Left renal pelvis (tissue), 4 donors: ENCODE measurements at places on chromosomes 11 and 22. TPM values are rescaled to one million over a fixed set of nuclear protein-coding genes. Genes with fewer than 3 reads are reported as not detected.

DNA sequence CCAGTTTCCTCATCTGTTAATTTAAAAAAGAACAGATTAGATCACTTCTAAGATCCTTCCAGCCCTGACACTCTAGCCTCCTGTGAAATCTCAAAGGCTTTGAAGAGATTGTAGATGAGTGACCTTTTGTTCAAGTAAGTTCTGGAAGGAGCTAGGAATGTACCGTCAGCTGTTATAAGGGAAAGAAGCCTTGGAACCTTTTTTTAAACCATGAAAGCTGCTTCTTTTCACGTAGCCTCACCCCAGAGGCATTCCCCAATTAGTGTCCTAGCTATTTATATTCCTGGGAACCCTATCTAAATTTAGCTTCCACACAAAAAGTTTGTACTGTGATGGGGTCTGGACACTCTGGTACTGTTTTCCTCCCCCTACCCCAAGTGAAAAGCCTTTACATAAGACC is 35.8 kb upstream of the SLN start:
- DNase-seq = no peak

GRCh38 chr11:106286881-106287504 is 209.5 kb downstream of the AASDHPPT start:
- no peak for DNase-seq

DNA sequence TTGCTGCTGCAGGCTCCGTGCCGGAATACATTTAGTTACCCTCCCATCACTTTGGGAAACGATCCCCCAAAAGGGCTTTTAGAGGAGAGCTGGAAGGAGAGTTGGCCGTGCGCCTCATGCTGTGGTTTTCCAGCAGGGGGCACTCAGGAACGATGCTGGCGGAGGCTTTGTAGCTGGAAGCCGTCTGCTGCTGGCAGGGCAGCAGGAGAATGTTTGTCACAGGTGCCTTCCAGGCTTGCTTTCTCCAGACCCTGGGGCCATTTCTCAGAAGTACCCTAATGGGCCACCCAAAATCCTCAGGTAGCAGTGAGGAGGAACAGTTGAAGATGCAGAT is 30.0 kb upstream of the CABP7 start:
- DNase-seq = no peak

DNA sequence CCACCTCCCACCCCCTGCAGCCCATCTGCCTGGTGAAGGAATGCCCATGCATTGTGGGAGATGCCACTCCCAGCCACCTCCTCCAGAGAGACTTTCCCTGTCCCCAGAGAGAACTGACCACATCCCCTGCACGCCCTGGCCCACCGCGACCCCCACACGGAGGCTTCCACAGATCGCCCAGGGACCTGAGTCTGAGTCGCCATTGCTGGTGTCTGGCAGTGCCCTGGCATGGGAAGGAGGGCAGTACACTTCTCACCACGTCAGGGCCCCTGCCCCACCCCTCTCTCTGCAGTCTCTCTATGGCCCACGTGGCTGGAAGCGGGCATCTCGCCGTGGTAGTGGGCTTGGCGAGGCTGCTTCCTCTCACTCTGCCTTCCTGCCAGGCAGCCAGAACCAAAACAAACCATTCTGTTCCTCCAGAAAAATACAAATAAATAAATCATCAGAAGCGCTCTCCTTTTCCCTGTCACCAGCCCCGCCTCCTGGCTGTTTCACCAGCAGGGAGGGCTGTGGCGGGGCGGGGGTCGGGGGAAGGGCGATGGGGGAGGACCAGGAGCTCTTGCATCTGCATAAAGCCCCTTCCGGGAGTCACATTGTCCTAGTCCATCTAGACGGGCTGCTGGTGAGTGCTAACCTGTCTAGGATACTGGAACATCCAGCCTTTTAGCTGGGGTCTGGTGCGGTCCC is 20.9 kb downstream of the SHISAL1 start:
- no peak for DNase-seq

DNA sequence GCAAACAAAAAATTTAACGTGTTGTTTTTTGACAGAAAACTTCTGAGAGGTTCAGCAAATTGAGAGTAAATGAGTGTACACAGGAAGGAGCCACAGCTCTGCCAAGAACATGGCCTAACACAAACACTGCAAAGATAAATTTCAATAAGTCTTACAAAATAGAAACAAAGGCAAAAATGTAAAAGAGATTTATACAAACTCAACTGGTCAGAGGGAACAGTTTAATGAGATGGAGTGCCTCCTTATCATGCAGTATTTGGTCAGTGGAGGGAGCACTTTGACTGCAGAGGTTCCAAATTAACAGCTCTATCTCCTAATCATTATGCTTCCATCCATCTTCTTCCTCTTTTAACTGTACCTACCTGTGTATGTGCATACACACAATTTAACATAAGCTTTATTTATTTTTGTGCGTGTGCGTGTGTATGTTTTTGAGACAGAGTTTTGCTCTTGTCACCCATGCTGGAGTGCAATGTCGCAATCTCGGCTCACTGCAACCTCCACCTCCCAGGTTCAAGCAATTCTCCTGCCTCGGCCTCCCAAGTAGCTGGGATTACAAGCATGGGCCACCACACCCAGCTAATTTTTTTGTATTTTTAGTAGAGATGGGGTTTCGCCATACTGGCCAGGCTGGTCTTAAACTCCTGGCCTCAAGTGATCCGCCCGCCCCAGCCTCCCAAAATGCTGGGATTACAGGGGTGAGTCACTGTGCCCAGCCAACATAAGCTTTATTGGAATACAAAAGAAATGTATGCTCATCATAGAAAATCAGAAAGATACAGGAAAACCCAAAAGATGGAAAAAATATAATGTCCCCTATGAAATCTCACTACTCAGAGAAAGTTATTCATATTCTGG is 111.9 kb downstream of the MRTFA start:
- no peak for DNase-seq

DNA sequence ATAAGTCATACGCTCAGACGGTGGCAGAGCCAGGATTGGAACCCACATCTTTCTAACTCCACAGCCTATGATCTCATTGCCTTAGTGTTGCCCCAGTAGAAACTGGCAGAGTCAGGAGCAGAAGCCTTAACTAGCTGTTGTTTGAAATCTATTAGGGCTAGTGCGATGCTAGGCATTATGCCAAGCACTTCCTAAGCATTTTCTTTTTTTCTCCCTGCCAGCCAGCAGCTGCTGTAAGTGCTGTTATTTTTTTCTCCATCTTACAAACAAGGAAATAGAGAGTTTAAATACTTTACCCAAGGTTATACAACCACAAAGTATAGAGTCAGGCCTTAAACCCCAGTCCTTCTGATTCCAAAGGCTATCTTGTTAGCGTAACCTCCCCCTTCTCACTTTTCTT is 161.0 kb upstream of the SORL1-AS1 start:
- DNase-seq = no peak

- no peak for DNase-seq
Observed at GRCh38 chr22:38554281-38554680, 15.7 kb downstream of the DMC1 start.

- no peak for DNase-seq
Observed at GRCh38 chr22:39927544-39927943, 26.7 kb downstream of the GRAP2 start.

DNA sequence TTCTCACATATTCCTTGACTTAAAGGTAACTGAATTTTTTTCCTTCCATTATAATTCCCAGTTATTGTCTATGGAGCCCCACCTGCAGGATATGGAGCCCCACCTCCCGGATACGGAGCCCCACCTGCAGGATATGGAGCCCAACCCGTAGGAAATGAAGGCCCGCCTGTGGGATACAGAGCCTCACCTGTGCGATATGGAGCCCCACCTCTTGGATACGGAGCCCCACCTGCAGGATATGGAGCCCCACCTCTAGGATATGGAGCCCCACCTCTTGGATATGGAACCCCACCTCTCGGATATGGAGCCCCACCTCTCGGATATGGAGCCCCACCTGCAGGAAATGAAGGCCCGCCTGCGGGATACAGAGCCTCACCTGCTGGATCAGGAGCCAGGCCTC is 28.1 kb downstream of the WBP2NL start:
- DNase-seq = no peak

GRCh38 chr11:90330632-90331031 is 107.8 kb upstream of the CHORDC1 start:
- no peak for DNase-seq

GRCh38 chr11:15737320-15737719 is 619.0 kb downstream of the SOX6 start:
- no peak for DNase-seq

DNA sequence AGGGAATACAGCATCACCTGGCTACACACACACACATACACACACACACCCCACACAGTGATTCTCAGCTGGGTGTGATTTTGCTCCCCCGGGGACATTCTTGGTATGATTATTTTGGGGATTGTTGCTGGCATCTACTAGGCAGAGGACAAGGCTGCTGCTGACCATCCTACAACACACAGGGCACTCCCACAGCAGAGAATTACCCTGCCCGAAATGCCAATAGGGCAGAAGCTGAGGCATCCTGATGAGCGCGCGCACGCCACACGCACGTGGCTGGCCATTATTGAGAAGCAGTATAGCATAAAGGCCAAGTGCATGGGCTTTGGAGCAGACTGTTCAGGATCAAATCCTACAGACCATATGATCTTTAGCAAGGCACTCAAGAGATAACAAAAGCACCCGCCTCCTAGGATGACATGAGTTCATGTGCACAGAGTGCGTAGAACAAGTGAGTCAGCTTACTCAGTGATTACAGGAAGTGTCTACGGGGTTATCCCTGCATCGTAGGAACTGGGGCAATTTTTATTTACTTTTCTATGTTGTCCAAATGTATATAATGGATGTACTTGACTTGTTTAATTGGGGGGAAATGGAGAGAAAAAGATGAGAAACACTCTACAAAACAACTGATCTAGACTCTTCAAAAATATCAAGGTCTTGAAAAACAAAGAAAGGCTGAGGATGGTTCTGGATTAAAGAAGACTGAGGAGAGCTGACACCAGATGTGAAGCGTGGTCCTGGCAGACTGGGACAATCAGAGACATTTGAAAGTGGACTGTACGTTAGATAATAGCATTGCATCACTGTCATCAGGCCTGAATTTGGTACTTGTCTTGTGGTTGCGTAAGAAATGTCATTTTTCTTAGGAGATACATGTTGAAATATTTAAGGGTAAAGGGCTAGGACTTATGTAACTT is 7.2 kb upstream of the EHD1 start:
- no peak for DNase-seq

GRCh38 chr22:17949642-17950473 is 74.5 kb downstream of the MICAL3 start:
- DNase-seq = no peak

DNA sequence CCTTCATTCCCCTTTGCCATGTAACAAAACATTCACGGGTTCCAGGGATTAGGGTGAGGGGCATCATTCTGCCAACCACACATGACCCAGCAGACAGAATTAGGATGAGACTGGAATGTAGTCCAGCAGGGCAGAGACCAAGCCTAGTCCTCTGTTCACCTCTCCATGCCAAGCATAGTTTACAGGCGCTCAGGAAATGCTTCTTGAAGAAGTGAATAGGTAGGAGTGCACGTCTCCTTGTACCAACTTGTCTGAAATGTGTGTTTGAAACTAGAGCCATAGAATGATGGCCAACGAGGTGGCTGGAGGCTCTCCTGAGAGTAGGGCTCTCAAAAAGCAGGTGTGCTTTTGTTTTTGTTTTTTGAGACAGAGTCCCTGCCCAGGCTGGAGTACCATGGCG is 8.2 kb downstream of the SPINDOC start:
- DNase-seq = no peak

DNA sequence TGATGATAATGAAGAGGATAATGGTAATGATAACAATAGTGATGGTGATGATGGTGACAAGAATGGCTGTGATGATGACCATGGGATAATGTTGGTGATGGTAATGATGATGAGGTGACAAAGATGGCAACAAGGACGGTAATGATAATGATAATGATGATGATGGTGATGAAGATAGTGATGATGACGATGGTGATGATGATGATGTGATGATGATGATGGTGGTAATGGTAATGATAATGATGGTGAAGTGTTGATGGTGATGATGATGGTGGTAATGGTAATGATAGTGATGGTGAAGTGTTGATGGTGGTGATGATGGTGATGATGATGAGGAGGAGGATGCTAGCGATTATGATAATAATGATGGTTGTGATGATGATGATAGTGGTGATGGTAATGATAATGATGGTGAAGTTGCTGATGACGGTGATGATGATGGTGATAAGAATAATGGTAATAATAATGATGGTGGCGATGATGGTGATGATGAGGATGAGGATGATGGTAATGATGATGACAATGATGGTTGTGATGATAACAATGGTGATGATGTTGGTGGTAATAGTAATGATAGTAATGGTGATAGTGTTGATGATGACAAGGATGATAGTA is 54.7 kb upstream of the OPCML start:
- no peak for DNase-seq

DNA sequence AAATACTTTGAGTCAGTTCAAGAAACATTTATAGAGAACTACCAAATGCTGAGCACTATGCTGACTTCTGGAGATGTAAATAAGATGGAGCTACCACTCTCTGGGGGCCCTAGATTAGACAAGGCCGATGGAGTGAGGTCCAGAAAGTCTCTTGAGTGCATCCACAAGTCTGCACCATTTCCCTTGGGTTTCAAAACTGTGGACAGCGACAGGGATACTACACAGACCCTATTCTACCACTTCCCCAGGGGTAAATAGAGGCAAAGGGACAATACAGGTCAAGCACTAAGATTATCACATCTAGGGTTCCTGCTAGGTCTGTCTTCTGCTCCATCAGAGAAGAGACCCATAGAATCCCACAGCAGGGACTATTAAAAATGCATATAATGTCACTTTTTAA is 183.2 kb downstream of the GRIA4 start:
- no peak for DNase-seq

DNA sequence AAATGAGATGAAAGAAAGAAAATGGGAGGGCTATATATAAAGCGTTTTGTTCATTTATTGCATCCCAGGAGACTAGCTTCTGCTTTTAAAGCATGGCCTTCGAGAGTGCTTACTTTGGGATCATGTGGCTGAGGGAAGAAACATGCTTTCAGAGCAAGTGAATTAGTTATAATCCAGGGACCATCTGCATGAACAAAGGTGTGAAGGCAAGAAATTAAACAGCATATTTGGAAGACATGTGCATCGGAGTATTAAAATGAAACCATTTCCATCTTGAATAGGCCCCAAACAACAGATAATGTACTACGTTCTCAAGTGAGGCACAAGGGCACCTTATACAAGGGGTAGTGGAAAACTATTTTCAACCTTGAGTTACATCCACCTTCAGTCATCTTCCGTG is 51.4 kb downstream of the ZBTB44 start:
- no peak for DNase-seq

DNA sequence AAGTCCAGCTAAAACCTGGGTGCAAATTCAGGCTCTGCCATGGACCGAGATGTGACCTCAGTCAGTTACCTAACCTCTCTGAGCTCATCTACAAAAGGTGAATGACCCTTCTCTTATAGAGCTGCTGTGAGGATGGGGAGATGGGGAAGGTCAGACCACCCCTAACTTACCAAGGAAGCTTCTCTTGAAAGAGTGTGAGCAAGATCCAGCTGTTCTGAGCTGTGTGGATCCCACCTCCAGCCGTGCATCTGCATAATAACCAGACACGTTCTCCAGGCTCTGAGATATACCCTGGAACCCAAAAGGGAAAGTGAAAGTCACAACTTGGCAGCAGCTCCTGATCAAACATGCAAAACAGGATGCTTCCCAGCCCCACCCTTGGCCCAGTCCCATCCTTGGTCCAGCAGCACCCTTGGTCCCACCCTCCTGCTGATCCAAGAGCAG is at the start of gene APOL3:
TSS of gene APOL3 (minus strand) at position 257 of the 444 bp plus-strand sequence. CDS start 11,700 bp downstream, outside the sequence.
- DNase-seq = no peak

The TSGA10IP gene
- not detected for polyA plus RNA-seq

The CNTN5 gene
- 24.6 TPM for polyA plus RNA-seq

The B3GAT3 gene
- 27.2 TPM for polyA plus RNA-seq

The MRGPRX3 gene
- not detected for polyA plus RNA-seq

The MMP8 gene
- 0.11 TPM for polyA plus RNA-seq

The CFAP300 gene
- polyA plus RNA-seq = 5.1 TPM

The XKR3 gene
- polyA plus RNA-seq = not detected

The ZNF214 gene
- polyA plus RNA-seq = 10.9 TPM

The CD6 gene
- polyA plus RNA-seq = 1.6 TPM

The CREB3L1 gene
- polyA plus RNA-seq = 20.9 TPM
